ENCODE measurements at places on chromosomes 12 and 14.

- DNase-seq = no peak
These were observed 6.8 kb upstream of the BEGAIN start for GRCh38 chr14:100593751-100594624.

GRCh38 chr12:68358532-68359485 is 26.6 kb upstream of the MDM1 start:
- no peak for DNase-seq

GRCh38 chr14:63435838-63436237 is 107.3 kb downstream of the PPP2R5E start:
- no peak for DNase-seq

- DNase-seq = no peak
These were observed 22.9 kb downstream of the KRT18 start for GRCh38 chr12:52971679-52972329.

DNA sequence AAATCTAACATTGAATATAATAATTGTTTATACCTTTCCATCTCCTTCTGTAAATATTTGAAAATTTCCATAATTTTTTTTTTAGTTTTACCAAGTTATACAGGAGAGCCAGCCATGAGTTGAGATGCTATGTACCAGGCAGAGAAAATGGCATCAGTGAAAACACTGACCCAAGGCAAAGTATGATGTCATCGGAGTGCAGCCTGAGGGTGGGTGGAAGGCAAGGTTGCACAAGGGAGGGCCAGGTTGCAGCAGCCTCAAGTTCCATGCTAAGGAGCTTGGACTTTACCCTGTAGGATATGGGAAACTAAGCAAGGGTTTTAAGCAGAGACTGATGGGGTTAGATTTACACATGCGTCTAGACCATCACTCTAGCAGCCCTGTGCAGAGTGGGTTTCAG is 441.1 kb downstream of the BCAT1 start:
- DNase-seq = no peak

DNA sequence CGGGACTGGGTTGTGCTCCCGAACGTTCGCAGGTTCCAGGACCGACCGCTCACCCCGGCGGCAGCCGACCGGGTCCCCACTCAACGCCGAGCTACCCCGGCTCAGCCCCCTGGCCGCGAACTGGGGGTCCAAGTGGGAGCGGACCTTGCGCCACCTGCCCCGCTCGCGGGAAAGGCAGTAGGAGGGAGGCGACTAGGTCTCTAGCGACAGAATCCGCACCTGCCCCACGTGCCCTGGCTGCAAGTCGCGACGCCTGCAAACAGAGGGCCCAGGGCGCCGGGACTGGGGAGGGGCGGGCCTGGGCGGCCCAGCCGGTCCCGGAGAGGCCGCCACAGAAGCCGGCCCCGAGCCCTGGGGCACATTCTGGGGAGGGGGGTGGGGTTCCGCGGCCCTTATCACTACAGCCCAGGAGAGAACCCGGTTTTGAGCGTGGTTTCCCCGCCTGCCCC is 239.2 kb upstream of the CPNE8 start:
- no peak for DNase-seq

- DNase-seq = no peak
These were observed 94.4 kb downstream of the KCNK10 start for GRCh38 chr14:88228522-88229236.

DNA sequence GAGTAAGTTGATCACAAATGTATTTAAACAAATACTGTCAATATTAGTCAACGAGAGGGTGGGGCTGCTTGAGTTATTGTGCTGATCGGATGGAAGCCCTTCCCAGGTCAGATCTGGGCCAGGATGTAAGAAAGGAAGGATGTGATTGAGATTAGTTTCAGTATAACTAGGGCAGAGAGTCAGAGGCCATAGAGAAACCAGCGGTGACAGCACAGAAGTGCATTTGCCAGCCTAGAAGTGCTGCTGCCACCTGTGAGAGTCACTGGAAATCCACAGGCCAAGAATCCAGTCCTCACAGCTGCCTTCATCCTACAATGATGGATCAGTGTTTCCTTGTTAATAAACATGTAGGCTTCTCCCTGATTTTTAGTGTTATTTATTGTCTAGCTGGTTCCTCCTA is 9.8 kb upstream of the FERMT2 start:
- no peak for DNase-seq

- DNase-seq = no peak
These were observed 13.9 kb upstream of the BDKRB1 start for GRCh38 chr14:96242126-96242525.

- DNase-seq = no peak
These were observed 16.4 kb upstream of the CELA1 start for GRCh38 chr12:51362747-51363342.

GRCh38 chr14:55701638-55702037 is 121.6 kb downstream of the KTN1 start:
- no peak for DNase-seq

DNA sequence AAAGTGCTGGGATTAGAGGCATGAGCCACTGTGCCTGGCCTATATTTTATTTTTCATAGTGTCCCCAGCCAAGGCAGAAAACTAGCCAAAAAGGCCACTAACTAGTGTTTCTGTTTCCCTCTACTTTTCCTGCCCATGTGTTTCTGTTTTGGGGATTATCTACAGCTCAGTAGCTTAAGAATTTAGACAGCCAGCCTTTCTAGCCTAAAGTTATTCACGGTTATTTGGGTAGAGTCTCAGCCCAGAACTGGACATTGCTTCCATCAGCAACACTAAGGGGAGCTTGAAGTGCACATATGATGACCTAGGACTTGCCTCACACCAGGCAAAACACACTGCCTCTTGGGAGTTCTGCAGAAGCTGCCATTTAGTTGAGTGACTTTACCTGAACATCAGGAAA is 17.9 kb downstream of the PROX2 start:
- DNase-seq = no peak

DNA sequence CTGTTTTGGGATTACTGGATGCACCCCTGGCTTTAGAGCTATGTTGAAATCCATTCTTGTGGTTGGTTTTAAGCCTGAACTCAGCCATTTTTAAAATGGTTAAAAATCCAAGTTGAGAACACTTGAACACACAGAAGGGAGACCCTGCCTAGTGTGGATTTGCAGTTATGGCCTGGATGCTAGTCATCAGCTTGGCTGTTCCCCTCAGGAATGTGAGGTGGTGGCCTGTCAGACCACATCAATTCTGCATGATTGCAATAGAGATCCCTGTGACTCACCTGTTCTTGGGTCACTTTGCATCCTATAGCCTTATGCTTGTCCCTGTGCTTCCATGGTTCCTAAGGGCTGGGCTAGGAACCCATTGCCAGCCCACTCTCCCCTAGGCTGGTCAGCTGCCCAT is 454.1 kb downstream of the ATP23 start:
- DNase-seq = no peak

All from activated naive CD4-positive, alpha-beta T cell (primary cell).